Fibroblast of skin of left quadriceps (primary cell): ENCODE measurements at places on chromosomes 5 and 9.
A peak's percentile ranks its signal among the peaks of the same experiment; 100 is the strongest.

GRCh38 chr5:32745317-32745716 is 34.2 kb downstream of the NPR3 start:
- no peak for DNase-seq

- DNase-seq: no peak
These were observed 41.9 kb downstream of the VAV2 start for GRCh38 chr9:133950192-133950591.

DNA sequence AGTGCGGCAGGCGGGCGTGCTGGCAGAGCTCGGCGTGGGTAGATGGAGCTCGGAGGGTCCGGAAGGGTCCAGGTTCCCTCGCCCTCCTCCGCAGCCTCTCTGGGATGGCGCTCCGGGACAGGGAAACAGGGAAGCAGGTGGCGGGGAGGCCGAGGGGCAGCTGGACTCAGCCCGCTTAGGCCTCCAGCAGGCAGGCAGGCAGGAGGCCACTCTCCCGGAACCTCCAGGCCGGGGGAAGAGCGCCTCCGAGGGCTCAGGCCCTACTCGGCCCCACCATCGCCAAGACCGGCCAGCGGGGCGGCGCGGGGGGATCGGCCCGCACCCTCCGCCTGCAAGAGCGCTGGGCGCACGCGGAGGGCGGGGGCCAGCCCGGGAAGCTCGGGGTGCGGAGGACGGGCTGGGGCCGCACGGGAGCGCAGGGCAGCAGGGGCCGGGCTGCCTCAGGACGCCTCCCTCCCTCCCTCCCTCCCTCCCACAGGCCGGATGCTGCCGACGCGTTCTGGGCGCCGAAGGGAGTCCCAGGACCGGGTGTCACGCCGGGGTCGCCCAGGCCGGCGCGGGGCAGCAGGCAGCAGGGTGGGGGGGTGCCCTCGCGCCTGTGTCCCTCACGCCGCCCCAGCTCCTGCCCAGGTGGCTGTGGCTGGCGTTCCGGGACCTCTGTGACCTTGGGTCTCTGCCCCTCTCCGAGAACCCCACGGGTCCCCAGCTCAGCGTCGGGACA is 977 bp downstream of the MGAT4B start:
- DNase-seq: no peak

DNA sequence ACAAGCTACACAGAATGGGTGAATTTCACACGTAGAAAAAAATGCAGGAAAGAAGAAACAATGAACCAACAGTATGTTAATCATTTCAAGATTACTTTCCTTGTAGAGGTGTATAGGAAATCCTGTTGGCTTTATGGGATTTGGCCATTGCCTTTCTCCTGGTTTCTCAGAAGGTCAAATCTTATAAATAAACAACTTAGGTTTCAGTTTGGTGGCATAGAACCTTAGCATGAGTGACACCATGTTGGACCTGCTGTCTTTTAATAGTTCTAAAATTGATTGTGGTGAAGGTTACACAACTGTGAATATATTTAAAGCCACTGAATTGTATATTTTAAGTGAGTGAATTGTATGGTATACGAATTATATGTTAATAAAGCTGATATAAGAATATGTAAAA is 16.7 kb upstream of the NDFIP1 start:
- no peak for DNase-seq

- DNase-seq: peak; percentile 87
These were observed 45.7 kb upstream of the ORM1 start for GRCh38 chr9:114276908-114277821.

DNA sequence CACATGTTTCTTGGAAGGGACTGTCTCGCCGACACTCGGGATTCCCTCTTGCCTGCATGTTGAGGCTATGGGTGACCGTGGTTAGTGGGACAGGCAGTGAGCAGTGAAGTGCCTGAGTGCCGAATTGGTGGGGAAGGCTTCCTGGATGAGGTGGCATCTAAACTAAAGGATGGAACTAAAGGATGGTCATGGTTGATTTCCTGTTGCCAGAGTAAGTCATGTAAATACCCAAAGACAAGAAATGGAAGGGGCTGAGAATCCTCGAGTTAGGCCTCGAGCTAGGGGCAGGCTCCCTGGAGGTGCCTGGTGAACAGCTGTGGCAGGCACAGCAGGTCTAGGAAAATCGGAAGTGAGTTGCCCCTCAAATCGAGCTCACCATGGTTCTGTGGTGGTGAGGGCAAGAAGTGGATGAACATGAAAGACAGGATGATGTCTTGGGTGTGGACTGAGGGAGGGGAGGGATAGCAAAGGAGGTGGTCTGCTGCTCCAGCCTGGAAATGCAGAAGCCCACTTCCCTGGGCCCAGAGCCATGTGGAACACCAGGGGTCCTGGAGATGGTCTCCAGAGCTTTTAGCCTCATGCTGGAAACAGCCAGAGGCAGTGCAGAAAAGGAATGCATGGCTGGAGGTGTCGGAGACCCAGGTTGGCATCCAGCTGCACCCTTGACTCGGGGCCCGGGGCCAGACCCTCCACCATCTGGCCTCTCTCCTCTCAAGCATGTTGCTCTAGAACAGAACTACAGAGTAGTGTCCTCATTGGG is 12.2 kb downstream of the CD74 start:
- DNase-seq: no peak

GRCh38 chr5:116528519-116529234 is 45.9 kb downstream of the SEMA6A start:
- DNase-seq: no peak

GRCh38 chr9:20356403-20357036 is 265.8 kb downstream of the MLLT3 start:
- DNase-seq: peak; percentile 72

DNA sequence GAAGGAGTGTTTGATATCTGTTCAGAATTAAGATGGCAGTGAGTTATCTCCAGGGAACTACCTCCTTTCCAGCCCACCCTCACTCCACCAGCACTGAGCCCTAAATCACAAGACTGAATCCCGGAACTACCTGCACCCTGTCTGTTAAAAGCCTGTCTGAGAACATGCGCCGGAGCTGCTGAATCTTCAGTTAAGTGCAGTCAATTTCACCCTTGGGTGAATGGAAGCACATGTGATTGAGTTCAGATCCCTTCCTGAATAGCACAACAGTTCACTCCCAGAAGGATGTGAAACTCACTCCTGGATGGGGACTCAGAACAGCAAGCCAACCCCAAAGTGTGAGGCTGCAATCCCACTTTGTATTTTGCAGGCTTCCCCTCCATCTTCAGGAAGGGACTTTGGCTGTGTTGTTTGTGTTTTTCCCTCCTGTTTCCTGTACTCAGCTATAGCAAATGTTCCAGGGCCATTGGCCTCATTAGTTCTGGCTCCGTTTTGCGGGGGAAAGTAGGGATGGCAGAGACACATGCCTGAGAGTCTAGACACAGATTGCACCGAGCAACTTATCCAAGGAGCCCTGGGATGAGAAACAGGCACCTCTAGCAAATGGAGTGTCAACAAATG is 43.4 kb downstream of the DPYSL3 start:
- DNase-seq: no peak

GRCh38 chr5:3007577-3007976 is 256.1 kb upstream of the IRX2 start:
- DNase-seq: no peak

DNA sequence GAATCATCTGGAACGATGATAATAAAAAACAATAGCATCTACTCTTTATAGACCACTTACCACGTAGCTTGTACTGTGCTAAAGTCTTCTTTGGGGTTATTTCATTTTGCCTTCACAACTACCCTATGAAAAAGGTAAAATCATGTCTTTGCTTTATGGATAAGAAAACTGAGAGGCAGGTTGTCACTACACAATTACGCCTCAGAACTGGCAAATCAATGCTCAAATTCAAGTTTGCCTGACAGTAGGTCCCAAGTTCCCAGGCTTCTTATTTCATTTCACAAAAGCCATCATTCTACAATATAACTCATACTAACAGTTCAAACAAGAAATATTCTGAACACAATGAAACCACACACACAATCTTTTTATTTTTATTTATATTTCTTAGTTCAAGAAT is 258.5 kb downstream of the GABRB2 start:
- no peak for DNase-seq

DNA sequence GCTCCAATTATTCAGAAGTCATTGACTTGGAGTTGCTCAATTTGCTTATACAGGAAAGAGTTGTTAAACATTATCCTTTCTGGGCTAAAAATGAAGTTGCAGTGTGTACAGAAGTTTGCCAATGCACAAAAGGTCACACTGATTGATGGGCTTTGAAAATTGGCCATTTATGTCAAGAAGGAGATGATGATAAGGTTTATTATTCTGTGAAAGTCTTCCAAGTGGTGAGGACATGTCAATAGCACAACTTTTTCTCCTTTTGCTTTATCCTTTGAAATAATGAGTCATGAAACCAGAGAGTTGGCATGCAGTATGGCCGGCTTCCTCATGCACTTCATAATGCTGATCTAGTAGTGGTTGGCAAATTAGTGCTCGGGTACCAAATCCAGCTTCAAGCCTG is 848.5 kb upstream of the WWC1 start:
- no peak for DNase-seq

DNA sequence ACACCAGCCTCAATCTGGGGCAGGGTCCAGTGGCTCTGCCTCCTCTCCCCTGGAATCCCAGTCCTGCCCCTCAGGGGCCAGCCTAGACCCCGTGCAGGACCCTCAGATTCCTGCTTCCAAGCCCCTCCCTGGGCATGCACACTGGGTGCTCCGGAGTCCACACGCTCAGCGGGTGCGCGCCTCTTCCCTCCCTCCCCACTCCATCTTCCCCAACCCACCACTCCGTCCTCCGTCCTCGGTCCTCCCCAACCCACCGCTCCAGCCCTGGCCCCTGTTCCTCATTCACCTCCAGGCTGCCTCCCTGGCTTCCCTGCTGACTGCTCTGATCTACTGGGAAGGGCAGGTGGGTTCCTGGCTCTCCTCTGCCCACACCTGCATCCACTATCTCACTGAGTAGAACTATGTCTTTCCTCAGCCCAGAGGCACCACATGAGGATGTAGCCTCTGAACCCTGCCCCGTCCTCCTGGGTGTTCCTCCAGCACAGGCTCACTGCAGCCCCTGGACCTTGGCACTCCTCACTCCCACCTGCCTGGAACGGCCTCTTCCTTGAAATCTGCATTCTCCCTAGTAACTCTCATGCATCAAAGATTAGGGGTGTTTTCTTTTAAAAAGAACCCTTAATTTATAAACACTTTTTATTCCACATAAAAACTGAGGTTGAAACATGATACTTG is 92.8 kb downstream of the CAMSAP1 start:
- no peak for DNase-seq

GRCh38 chr9:68683433-68683832 is 21.6 kb upstream of the PIP5K1B start:
- DNase-seq: no peak

DNA sequence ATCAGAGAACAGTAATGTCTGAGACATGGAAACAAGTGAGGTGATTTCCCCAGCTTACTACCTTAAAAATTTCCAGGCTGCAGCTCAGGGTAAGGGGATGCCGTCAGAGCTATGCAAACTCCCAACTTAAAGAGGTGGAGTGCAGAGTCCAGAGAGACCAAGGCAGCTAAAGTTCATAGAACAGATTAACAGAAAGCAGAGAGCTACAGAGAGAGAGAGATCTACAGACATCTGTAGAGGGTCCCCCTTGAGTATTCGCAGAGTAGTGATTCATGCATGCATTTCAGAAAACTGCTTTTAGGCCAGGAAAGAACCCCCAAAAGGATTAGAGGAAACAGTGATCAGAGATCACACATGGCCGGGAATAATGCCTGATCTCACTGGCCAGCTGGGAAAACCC is 306.2 kb upstream of the PUM3 start:
- DNase-seq: no peak

- no peak for DNase-seq
These were observed 39.4 kb downstream of the LRSAM1 start for GRCh38 chr9:127490535-127491230.

DNA sequence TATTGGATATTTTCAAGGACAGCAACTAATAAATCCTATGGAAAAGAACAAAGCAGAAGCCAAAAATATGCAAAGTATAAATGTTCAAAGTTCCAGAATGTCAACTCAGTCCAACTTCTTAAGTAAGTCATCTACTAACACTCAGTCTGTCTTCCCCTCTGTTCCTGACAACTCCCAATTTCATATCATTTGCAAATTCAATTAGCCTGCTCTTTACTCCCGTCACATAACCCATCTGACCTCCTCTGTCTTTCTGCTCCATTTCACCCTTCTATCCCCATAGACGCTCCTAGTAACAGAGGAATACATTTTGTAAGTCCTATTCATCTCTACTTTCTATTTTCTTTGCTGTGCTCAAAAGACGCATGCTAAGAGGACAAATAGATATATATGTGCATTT is 659.8 kb upstream of the MEF2C start:
- no peak for DNase-seq

DNA sequence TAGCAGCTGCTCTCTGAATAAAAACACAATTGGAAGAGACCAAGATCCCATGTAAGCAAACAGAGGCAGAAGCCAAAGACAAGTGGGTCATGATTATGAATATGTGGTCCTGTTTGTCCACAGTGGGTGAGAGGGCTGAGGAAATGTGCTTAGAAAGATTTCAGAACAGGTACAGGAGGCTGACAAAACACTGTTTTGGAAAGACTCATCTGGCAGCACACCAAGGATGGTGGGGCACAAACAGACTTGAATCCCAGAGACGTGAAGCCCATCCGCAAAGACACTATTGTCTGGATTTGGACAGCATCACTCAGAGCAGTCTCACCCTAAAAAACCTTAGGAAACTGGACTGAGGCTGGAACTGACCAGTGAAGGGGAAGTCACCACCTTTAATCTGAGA is 85.0 kb downstream of the ADRB2 start:
- DNase-seq: no peak

GRCh38 chr5:107513337-107514085 is 157.2 kb downstream of the EFNA5 start:
- no peak for DNase-seq

DNA sequence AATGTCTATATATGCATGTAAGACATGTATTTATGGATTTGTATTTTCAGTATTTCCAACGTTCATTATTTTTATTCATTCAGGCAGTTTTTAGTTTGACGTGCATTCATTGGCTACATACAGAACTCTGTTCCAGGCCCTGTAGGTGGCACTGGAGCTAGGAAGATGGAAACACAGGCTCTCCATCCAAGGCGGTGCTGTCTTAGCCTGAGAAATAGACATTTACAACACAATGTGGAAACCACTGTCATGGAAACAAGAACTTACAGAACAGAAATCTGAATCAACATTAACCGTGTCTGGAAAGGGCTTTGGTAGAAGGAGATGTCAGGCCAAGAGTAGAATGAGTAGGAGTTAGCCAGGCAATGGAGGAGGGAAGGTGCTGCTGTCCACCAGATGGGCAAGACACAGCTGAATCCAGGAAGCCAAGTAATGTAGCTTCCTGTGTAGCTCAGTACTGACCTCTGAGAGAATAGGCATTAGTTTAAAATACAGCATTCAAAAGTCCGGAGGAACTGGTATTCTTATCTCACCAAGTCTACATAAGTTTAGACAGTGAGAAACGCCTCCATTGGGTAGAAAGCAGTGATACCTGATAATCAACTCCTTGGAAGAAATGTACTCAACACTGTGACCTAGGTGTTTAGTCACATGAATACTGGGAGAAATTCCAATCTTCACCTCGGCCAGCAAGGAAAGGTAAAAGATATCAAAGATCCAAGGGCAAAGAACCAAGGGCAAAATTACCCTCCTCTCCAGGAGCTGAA is 388.6 kb upstream of the CDH6 start:
- no peak for DNase-seq

- peak; percentile 45 for DNase-seq
These were observed 2.5 kb upstream of the SEC16A start for GRCh38 chr9:136485049-136486045.
